ENCODE measurements at places on chromosomes 2 and 18.

GRCh38 chr2:126902859-126903258 is 4.2 kb downstream of the TEX51 start:
- DNase-seq = no peak

GRCh38 chr18:39795350-39795749 is 2159.7 kb upstream of the PIK3C3 start:
- no peak for DNase-seq

DNA sequence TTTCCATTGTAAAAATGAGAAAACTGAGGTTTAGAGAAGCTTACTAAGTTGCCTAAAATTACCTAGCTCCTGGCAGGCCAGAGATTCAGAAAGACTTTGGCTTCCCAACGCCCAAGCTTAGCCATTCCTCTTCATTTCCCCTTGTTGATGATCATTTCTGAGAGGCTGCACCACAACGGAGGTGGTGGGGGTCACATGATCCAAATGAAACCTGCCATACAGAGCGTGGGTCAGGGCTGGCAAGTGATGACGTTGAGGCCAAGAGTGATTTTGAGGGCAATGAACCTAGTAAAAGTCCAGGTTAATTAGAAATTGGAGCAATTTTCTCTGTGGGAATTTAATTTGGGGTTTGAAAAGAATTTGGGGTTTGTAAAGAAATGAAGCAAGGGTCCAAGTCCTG is 109.9 kb downstream of the TMEM182 start:
- no peak for DNase-seq

DNA sequence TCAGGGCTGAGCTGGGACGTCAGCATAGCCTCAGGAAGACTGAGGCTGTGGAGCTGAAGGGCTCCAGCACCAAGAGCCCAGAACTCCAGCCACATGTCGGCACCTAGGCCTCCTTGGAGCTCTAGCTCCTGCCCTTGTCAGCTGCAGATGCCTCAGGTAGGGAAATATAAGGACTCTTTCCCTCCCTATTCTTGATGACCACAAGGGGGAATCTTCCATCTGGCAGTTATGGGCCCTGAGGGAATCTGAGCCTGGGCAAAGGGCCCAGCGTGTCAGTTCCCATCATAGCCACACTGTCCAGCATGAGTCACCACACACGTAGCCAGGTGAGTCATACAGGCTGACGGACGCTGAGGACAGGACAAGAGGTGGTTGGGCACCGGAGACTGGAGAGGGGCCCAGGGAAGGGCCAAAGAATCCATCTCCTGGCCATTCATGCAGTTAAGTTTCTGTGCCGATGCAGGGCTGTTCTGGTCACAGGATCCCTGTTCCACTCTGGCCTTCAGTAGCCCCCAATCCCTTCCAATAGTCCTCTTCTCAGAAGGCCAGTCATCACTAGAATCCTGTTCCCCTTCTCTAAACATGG is 1.8 kb downstream of the MPV17 start:
- no peak for DNase-seq

- DNase-seq = no peak
Measured at GRCh38 chr2:222049946-222050345, 248.9 kb downstream of the PAX3 start.

DNA sequence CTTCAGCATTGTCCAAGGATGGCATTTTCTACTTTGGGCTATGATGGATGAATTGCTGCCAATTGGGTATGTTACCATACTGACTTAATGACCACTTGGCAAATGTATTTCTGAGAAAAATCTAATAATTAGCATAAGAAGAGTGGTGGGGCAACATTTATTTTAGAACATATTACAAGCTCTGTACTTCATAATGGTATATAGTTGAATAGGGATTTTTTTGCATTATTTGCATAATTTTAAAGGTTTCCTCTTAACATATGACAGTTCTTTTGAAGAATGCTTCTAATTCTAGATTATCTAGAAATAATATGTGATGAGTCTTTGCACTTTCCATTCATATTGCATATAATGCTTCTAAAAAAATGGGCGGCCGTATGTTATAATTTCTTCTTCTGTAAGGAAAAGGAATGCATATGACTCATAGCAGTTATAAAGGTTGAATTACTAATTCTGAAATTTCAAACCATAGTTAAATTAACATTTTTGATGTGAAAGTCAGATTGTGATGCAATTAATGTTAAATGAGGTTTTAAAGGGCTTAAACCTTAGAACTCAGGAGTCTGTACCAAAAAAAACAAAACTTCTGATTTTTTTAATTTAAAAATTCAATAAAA is 1652.3 kb upstream of the SLC39A10 start:
- no peak for DNase-seq

DNA sequence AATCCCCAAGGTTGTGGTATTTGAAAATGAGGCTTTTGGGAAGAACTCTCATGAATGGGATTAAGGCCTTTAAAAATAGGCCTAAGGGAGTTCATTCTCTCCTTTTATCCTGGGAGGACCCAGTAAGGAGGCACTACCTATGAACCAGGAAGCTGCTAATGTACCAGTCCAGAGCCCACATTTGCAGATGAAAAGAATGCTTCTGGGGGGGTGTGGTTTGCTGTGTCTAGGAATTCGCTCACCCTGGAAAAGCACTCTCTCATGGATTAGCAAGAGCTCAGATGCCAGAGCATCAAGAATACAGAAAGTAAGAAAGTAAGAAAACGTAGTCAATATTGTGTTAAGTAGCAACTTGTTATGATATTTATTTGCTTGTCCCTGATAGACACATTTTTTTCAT is 785.7 kb upstream of the GYPC start:
- no peak for DNase-seq

- DNase-seq = no peak
Measured at GRCh38 chr2:123715467-123715982, 309.6 kb upstream of the CNTNAP5 start.

DNA sequence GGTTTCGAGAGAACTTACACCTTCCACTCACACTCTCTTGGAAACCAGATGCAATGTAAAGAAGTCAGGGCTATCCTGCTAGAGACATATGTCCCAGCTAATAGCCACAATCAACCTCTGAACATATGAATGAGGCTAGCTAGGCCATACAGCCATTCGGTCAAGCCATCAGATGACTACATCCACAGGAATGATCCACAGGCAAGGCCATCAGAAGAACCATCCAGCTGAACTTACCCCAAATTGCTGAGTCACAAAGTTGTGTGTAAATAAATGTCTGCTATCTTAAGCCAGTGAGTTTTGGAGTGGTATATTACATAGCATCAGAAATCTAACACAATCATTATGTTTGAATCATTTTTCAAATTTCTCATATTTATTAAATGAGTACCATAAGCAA is 5.2 kb upstream of the SPAST start:
- DNase-seq = no peak

- DNase-seq = no peak
Measured at GRCh38 chr2:12533337-12534005, 183.3 kb upstream of the TRIB2 start.

Data from activated CD8-positive, alpha-beta memory T cell treated with anti-CD3 and anti-CD28 coated beads for 1 hour (primary cell).